ENCODE measurements at places on chromosomes 12 and 14. TPM values are rescaled to one million over a fixed set of nuclear protein-coding genes. Genes with fewer than 3 reads are reported as not detected.

Gene PLEKHH1
- 0.64 TPM for total RNA-seq

Gene PRKD1
- not detected for total RNA-seq

Gene ARHGAP9
- 172 TPM for total RNA-seq

Gene DNAL1
- total RNA-seq: 4.7 TPM

Gene MGAT4C
- not detected for total RNA-seq

Gene ANKRD33
- not detected for total RNA-seq

Data from T-helper 2 cell treated with Interferon-gamma antibody and Interleukin-4, amounts not matched to agents 100 ng/mL and 5 ng/mL, for 36 hours (primary cell).